ENCODE measurements at places on chromosomes 5 and 9. TPM values are rescaled to one million over a fixed set of nuclear protein-coding genes. Genes with fewer than 3 reads are reported as not detected.

The MAP1B gene
- polyA plus RNA-seq = not detected

The SEMA5A gene
- not detected for polyA plus RNA-seq

The FOXD4L4 gene
- not detected for polyA plus RNA-seq

GRCh38 chr5:141783947-141784296, 94.3 kb downstream of the PCDH1 start:
- no peak for DNase-seq

The SPATA31D4 gene
- polyA plus RNA-seq = not detected

GRCh38 chr9:135280666-135281065, 193.2 kb downstream of the OLFM1 start:
- no peak for DNase-seq

GRCh38 chr5:173494446-173494845, 122.0 kb downstream of the BOD1 start:
- DNase-seq = no peak

The PKD2L2 gene
- not detected for polyA plus RNA-seq

GRCh38 chr5:90590-91547, 1.1 kb upstream of the PLEKHG4B start:
- no peak for DNase-seq

GRCh38 chr9:115758441-115758840, 395.1 kb upstream of the PAPPA start:
- no peak for DNase-seq

Measured in CD14-positive monocyte (primary cell).